ENCODE measurements at places on chromosomes 3 and 15.
A peak's percentile ranks its signal among the peaks of the same experiment; 100 is the strongest.

DNA sequence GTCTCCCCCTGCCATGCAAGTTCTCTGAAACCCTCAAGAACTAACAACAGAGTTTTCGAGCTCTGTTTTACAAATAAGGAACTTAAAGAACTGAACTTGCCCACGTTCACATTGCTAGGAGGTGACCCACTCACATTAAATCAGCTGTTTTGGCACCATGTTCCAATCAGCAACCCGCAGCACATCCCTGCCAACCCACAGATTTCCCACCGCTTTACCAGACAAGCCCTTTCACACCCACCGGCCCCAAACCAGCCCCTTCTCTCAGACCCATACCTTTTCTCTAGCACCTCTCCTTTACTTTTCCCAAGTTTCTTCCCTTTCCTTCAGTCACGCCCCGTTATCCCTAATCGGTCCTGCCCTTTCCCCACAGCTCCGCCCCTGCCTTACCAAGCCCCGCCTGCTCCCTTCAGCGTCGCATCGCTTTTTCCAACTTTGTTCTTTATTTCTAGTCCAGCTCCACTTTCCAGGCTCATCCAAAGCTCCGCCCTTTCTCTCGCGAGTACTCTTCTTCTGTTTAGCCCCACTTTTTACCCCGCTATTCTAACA, 804 bp upstream of the BRPF1 start:
- peaks cover 11% of the 10 kb centered on the region for H3K36me3 ChIP-seq
- no peaks in the 10 kb centered on the region for H3K27me3 ChIP-seq
- H3K4me3 ChIP-seq: peak overlapping the region; percentile 73
- H3K27ac ChIP-seq: peak overlapping the region; percentile 45
- DNase-seq: no peak
- peaks cover 15% of the 10 kb centered on the region for H3K4me1 ChIP-seq

- no peak overlapping the region for H3K4me3 ChIP-seq
- H3K27ac ChIP-seq: no peak overlapping the region
- no peaks in the 10 kb centered on the region for H3K36me3 ChIP-seq
- no peaks in the 10 kb centered on the region for H3K4me1 ChIP-seq
These were observed 25.4 kb downstream of the XXYLT1 start for GRCh38 chr3:195245531-195245951.

DNA sequence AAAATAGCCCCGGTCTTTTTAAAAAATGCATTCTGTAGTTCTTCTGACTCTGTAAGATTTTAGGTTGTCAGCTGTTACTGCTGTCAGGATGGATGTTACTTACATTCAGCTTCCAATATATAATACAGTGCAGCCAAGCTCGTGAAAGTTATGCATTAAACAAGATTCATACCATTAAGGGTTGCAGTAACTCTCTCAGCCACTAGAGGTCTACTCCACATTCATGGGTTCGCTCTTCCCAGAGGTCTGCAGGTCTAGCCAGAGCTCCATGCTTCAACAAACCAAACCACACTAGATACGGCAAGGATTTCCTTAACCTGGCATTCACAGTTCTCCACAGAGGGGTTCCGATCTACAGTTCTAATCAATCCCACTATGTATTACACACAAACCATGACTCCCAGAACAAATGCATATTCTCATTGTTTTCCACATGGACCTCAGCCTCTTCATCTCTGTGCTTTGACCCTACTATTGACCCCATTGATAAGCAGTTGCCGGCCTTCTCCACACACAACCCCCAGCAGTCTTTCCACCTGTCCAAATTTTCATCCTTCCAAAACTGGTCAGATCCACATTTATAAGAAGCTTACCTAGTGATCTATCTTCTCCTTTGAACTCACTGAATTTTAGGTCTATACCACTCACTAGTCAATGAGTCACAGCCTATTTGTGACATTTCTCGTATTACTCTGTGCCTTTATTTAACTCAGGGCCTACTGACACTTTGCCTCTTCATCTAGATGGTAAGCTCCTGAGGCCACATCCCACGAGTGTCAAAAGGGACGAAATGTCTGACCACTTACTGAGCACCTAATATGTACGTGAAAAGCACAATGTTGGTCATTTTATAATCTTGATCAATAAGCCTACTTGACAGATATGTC, 33.7 kb downstream of the RORA start:
- H3K36me3 ChIP-seq: no peaks in the 10 kb centered on the region
- no peaks in the 10 kb centered on the region for H3K4me1 ChIP-seq
- DNase-seq: no peak
- H3K27me3 ChIP-seq: no peaks in the 10 kb centered on the region

GRCh38 chr3:156750874-156751245, 75.3 kb upstream of the LEKR1 start:
- peak overlapping the region; percentile 97 for H3K27ac ChIP-seq
- no peak for DNase-seq
- peaks cover 2% of the 10 kb centered on the region for H3K36me3 ChIP-seq
- peaks cover 23% of the 10 kb centered on the region for H3K4me1 ChIP-seq
- no peaks in the 10 kb centered on the region for H3K27me3 ChIP-seq

DNA sequence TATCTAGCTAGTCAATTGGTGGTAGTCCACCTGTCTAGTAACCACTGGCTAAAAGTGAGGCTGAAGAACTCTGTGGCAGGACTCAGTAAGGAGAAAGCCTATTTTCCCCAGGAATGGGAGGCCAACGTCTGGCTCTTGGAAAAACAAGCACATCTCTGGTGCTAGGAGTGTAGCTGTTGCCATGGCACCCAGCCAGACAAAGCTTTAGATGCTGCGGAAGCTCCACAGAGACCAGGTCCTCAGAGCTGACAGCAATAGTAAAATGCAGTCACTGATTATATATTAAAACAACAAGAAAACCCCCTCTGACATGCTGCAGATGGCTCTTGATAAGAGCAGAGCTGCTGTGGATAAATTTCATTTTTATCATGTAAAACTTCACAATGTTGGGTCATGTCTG, 124.9 kb upstream of the STRIT1 start:
- no peaks in the 10 kb centered on the region for H3K36me3 ChIP-seq
- no peak for DNase-seq
- H3K4me3 ChIP-seq: no peak overlapping the region
- H3K4me1 ChIP-seq: peaks cover 17% of the 10 kb centered on the region

GRCh38 chr15:78035321-78035751, 42.2 kb downstream of the TBC1D2B start:
- no peak for DNase-seq
- H3K27me3 ChIP-seq: no peaks in the 10 kb centered on the region
- H3K36me3 ChIP-seq: no peaks in the 10 kb centered on the region
- H3K27ac ChIP-seq: no peak overlapping the region
- H3K4me1 ChIP-seq: peaks cover 2% of the 10 kb centered on the region

DNA sequence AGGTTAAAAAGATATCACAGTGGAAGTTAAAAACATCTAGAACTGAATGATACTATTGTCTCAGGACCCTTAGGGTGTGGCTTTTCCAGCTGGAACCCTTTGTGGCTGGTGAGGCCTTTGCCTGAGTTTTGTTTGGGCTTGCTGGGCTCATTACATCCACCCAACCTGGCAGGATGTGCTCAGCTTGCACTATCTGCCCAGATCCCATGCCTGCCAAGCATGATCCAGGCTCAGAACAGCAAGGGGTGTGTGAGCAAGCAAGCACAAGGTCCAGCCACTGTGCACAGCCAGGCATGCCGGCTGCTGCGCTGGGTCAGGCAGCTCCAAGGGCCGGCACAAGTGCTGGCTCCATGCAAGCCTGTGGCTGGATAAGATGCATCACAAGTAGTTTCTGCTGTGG, 512.7 kb upstream of the CDIN1 start:
- H3K4me3 ChIP-seq: no peak overlapping the region
- H3K36me3 ChIP-seq: no peaks in the 10 kb centered on the region
- H3K27ac ChIP-seq: no peak overlapping the region
- peak; percentile 5 for DNase-seq

DNA sequence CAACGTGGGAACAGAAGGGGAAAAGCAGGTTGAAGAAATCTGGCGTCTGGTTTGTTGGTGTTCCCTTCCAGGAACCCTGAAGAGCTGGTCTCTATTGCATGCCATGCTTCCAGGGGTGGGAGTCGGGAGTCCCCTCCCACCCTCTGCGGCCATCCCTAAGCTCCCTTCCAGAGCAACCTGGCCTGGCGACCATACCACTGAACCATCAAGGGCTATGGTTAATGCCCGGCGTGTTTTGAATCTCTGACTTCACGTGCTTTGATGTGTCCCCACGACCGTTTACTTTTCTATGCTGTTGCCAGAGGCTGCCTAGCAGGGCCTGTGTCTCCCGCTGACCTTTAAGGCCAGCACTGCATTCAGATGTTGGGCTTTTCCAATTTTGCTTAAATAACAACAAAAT, 696 bp upstream of the SNRK start:
- no peak overlapping the region for H3K4me3 ChIP-seq
- H3K27me3 ChIP-seq: no peaks in the 10 kb centered on the region
- peaks cover 4% of the 10 kb centered on the region for H3K36me3 ChIP-seq
- H3K27ac ChIP-seq: no peak overlapping the region
- H3K4me1 ChIP-seq: peaks cover 26% of the 10 kb centered on the region
- DNase-seq: no peak

- no peak for DNase-seq
- no peak overlapping the region for H3K4me3 ChIP-seq
- no peaks in the 10 kb centered on the region for H3K27me3 ChIP-seq
- H3K27ac ChIP-seq: no peak overlapping the region
- no peaks in the 10 kb centered on the region for H3K36me3 ChIP-seq
These were observed 36.2 kb downstream of the VGLL3 start for GRCh38 chr3:86954747-86955146.

DNA sequence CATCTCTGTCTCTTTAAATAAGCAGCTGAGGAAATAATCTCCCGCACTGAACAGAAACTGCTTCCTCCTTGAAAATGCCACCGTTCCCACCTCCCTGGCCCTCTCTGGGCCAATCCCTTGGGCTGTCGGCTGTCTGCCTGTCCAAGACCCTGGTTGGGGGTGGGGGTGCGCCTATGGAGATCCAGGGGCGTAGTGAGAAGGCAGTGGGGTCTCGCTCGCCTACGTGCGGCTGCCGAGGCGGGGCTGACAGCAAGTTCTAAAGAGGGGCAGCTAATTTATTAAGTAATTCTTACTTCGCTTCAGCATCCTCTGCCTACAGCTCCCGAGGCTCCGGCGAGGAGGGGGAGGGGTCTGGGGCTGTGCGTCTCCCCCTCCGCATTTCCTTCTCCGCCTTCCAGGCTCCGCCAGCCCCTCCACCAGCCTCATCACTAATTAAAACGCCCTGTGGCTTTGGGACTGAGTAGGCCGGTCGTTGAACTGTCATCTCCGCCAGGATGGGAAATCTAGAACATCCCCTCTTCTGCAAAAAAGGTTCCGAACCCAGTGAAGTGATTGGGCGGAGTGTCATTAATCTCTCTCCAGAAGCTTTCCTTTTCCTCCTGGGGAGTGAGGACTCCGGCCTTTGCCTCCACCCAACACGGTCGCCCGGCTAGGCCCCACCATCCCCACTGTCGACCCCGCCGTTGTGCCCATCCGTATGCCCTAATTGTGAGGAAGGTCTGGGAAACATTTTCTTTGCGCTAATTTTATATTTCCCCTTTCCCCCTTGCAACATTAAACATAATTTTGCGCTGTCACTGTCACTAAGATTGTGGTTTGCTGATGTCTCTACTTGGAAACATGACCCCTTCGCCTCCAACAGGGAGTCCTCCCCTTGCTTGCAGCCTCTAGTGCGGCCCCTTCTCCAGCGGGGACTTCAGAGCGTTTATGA, 16.9 kb downstream of the NR2F2 start:
- DNase-seq: no peak
- H3K4me3 ChIP-seq: no peak overlapping the region
- peaks cover 15% of the 10 kb centered on the region for H3K36me3 ChIP-seq
- no peaks in the 10 kb centered on the region for H3K27me3 ChIP-seq
- peaks cover 4% of the 10 kb centered on the region for H3K4me1 ChIP-seq
- no peak overlapping the region for H3K27ac ChIP-seq

GRCh38 chr3:99232696-99233095, 331.2 kb upstream of the DCBLD2 start:
- H3K36me3 ChIP-seq: no peaks in the 10 kb centered on the region
- H3K27ac ChIP-seq: no peak overlapping the region
- no peaks in the 10 kb centered on the region for H3K27me3 ChIP-seq
- H3K4me1 ChIP-seq: no peaks in the 10 kb centered on the region
- no peak for DNase-seq
- H3K4me3 ChIP-seq: no peak overlapping the region

DNA sequence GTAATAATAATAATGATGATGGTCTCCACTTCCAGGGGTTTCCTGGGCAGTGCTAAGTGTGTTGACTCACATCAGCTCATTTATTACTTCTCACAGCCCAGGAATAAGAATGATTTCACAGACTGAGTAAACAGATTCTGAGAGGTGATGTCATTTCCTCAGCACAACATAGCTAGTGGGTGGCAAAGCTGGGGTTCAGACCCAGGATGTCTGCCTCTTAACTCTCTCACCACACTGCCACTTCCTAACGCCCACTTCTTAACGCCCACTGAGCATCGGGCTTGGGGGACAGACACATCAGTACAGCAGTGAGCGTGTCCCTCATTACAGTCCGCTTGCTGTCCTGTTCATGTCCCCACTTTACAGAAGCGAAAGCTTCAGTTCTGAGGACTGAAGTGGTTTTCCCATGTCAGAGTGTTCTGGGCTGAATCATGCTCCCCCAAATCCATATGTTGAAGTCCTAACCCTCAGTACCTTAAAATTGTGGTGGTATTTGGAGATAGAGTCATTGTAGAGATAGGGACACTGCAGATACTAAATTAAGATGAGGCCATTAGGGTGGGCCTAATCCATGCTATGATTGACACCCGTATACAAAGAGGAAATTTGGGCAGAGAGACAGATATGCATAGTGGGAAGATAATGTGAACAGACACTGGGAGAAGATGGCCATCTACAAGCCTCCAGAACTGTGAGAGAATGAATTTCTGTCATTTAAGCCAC, 68.0 kb downstream of the ATP2B2 start:
- H3K36me3 ChIP-seq: no peaks in the 10 kb centered on the region
- no peak overlapping the region for H3K4me3 ChIP-seq
- H3K27me3 ChIP-seq: peaks cover 6% of the 10 kb centered on the region
- no peak for DNase-seq

- H3K27ac ChIP-seq: no peak overlapping the region
- no peak overlapping the region for H3K4me3 ChIP-seq
- H3K27me3 ChIP-seq: no peaks in the 10 kb centered on the region
- DNase-seq: no peak
- no peaks in the 10 kb centered on the region for H3K4me1 ChIP-seq
These were observed 211.2 kb upstream of the STRIT1 start for GRCh38 chr3:155504682-155505081.

- H3K36me3 ChIP-seq: peaks cover 4% of the 10 kb centered on the region
- H3K27ac ChIP-seq: peak overlapping the region; percentile 80
- H3K27me3 ChIP-seq: no peaks in the 10 kb centered on the region
- H3K4me1 ChIP-seq: peaks cover 68% of the 10 kb centered on the region
- no peak overlapping the region for H3K4me3 ChIP-seq
These were observed 49.3 kb downstream of the TMOD3 start for GRCh38 chr15:51878446-51879386.

DNA sequence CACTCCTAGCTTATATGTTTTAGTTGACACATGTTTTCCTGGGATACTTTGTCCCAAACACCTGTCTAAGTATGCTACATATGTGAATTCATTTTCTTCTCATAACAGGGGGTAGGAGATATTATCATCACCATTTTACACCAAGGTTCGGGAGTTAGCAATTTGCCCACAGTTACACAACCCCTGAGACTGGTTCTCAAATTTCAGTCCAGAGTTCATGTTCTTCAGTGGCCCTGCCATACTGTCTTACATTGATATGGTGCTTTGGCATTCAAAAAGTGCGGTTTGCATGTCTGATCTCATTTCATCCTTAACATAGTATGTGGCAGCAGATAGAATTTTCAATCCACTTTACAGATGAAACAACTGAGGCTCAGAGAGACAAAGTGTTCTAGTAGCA, 38.4 kb downstream of the ROBO2 start:
- H3K36me3 ChIP-seq: no peaks in the 10 kb centered on the region
- no peaks in the 10 kb centered on the region for H3K27me3 ChIP-seq
- no peak for DNase-seq
- H3K4me1 ChIP-seq: no peaks in the 10 kb centered on the region
- no peak overlapping the region for H3K4me3 ChIP-seq
- H3K27ac ChIP-seq: no peak overlapping the region

Data from keratinocyte (primary cell).